Stimulated activated CD8-positive, alpha-beta memory T cell treated with anti-CD3 and anti-CD28 coated beads, Interleukin-4, amount 100 ng/mL, for 1 hour (primary cell): ENCODE measurements at places on chromosomes 4 and X.

DNA sequence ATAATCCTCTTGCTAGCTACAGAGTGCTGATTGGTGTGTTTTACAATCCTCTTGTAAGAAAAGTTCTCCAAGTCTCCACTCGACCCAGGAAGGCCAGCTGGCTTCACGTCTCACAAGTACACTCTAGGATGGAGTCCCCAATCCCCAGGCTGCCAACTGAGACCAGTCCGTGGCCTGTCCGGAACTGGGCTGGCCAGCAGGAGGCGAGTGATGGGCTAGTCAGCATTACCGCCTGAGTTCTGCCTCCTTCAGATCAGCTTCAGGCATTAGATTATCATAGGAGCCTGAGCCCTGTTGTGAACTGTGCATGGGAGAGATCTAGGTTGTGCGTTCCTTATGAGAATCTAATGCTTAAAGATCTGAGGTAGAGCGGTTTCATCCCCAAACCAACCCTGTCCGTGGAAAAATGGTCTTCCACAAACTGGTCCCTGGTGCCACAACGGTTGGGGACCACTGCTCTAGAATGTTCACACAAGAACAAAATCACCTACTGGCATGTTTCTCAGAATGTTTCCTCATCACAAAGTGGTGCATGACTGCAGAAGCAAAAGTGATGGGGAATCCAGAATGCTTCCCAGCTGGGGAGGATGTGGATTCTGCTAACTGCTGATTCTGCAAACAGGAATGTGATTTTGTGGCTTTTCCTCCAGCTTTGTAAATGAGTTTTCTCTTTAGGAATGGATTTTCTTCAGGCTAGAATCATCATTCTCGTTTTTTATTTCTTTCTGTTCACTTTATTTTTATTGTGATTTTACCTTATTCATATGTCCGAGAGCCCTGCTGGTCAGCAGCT lies 40.9 kb downstream of the SEPTIN11 start:
- no peak for DNase-seq

GRCh38 chr4:85603437-85604336 lies 128.7 kb downstream of the ARHGAP24 start:
- DNase-seq, result no peak

DNA sequence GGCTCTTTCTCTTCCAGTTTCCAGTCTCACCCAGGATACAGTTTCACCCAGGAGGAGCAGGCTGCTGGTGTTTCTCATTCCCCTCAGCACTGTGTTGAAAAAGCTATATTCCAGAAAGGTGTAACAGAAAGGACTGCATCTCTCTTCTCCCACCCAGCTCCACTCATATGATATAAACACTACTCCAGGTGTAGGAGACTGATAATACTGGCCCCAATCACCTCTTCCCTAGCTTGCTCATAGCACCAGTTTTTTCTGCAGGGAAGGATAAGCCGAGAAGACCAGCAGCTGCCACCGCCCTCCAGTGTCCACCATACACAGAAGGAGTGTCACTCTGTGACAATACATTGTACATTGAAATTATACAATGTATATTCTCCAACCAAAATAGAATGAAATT lies 105.5 kb upstream of the STK26 start:
- DNase-seq, result no peak

- DNase-seq, result no peak
Observed at GRCh38 chr4:88719381-88719780, 21.8 kb upstream of the NAP1L5 start.

DNA sequence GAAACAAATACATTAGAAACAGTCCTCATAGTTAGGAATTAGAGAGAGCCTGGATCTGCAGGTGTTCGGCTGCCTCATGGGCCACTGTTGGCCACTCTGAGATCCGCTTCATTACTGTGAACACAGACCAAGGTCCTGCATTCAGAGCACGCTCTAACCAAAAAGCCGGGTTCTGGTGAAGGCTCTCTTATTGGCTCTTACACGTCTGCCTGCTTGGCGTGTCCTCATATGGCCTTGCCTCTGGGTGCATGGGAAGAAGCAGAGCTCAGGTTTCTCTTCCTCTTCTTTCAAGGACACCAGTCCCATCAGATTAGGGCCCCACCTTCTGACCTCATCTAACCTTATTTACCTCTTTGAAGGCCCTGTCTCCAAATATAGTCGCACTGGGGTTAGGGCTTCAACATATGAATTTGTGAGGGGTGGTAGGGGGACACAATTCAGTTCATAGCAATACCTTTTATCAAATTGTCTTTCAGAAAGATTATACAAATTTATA lies 37.1 kb upstream of the ELF2 start:
- no peak for DNase-seq

DNA sequence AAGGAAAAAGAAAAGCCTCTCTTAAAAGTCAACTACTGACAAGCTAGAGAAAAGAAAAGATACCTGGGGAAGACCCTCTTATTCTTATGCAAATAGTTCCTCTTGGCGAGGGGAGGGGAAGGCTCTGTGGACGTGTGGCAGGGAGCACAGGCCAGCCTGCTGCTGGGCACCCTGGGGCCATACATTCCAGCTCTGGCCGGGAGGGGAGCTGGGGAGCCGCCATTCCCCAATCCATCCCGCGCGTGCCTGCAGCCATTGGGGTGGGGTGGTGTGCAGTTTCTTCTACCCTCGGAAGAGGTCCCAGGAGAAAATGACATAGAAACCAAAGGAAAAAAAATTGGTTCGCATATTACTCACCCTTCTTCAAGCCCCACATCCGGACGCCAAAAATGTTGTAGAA lies 1496.4 kb downstream of the RPA4 start:
- DNase-seq, result no peak

GRCh38 chr4:166896254-166896653 lies 338.0 kb downstream of the SPOCK3 start:
- no peak for DNase-seq

GRCh38 chr4:10173037-10173753 lies 56.6 kb upstream of the WDR1 start:
- no peak for DNase-seq

DNA sequence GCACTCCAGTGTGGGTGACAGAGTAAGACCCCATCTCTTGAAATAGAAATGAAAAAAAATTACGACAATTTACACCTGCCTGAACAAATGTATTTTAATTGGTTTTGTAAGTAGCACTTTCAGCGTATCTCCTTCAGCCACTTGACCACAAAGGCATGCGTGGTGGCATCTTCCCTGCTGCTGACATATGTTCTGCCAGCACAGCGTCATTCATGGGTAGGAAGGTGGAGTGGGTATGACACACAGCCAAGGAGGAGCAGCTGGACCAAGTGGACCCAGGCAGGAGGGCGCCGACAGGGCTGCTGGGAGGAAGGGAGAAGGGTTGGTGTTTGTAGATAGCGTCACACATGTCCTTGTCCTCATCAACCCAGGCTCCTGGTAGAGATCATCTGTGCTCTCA lies 28.6 kb upstream of the CLDN34 start:
- DNase-seq, result no peak

DNA sequence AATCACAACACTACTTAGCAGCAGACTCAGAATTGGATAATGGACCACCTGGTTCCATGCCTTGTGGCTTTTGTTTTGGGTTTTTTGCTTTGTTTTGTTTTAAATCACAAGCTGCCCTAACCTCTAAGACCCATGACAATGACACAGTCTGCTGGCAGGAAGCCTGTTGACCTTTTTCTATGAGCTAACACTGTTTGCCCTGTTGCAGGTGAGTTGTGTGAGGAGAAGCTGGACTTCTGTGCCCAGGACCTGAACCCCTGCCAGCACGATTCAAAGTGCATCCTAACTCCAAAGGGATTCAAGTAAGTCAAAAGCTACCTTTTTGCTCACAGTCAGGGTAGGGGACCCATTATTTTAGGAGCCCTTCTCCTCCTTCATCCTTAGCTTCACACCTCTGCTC lies 110.8 kb upstream of the PACRGL start:
- DNase-seq, result no peak

GRCh38 chr4:174437324-174437723 lies 85.0 kb downstream of the HPGD start:
- DNase-seq, result no peak

DNA sequence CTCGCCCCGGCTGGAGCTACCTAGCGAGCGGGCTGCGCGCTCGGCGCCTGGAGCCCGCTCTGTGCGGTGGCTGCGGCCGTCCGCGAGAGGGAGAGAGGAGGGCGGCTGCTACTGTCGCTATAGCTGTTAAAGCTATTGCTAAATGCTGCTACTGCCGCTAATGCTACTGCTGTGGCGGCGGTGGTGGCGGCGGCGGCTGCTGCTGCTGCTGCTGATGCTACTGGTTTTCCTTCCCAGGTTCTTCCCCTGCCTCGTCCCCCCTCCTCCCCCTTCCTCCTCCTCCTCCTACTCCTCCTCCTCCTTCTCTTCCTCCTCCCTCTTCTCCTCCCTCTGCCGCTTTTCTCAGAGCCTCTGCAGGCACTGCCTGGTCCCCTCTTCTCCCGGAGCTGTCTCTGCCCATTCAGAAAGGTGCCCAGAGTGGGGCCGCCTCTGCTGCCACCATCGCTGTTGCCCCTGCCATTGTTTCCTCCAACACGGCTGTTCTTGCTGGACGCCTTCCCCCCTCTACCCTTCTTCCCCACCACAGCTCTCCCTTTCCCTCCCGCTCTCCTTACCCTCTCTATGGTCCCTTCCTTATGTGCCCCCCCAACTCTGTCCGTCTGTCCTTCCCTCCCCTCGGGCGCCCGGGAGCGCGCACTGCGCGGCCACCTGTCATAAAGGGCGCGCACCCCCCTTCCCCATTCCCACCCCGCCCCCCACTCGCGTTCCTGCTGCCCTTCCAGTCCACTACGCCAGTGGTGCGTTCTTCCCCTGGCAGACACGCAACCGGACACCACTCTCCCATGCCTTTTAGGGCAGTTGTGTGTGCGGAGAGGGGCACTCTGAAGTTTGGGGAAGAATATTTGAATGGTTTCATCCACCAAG lies at the start of gene NEXMIF:
Gene NEXMIF (minus strand): TSS at position 228 of the 864 bp plus-strand sequence.
- no peak for DNase-seq
